ENCODE measurements at places on chromosomes 4 and X. TPM values are rescaled to one million over a fixed set of nuclear protein-coding genes. Genes with fewer than 3 reads are reported as not detected.

Gene MAGEA3
- not detected for polyA plus RNA-seq

Gene ARHGEF9
- 35.4 TPM for polyA plus RNA-seq

Gene MAGEA1
- polyA plus RNA-seq, result not detected

- no peak for DNase-seq
Measured at GRCh38 chr4:159296061-159296460, 193.2 kb downstream of the RAPGEF2 start.

DNA sequence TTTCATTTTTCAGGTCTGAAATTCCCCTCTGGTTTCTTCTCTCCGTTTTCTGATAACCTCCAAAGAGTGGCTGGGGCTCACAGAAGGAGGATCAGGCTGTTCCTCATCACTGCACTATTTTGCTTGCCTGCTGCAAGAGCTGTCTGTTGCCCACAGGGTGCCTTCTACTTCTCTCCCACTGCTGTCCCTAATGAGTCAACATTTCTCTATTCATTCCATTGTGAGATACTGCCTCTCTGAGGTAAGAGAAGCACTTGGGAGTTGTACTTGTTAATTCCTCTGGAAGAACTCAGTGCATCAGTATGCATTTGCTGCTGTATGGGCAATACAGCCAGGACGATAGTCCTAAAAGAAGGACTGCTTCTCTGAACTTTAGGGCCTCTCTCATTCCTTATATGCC lies 34.8 kb downstream of the CT47B1 start:
- no peak for DNase-seq

- no peak for DNase-seq
Measured at GRCh38 chr4:69858690-69859089, 1.3 kb downstream of the SULT1E1 start.

DNA sequence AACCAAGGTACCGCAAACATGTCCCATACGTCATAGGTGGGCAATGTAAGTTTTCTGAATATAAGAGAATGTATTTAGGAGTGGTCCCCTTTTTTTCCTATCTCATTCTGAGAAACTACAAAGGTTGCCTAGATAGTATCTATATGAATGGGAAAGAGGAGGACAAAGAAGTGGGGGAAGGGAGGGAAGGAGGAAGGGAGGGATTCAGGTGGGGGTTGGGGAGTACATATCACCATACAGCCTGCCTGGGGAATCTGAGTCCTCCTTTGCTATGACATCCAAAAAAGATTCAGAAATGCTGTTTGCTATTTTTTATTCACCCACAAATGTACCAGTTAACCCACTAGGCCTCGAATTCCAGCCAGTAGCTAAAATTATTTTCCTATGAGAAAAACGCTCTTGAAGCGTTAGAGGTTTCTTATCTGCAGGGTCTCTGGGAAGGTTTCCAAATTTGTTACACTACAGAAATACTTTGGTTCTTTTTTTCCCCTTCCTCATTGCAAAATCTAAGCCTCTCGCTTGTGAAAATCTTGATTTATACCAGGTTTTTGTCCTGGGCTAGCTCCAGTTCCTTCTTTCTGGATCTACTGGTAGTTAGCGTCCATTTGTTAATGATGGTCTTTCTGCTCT lies 212.9 kb downstream of the NSUN7 start:
- no peak for DNase-seq

- no peak for DNase-seq
Measured at GRCh38 chrX:36575670-36576069, 432.5 kb upstream of the FAM47C start.

DNA sequence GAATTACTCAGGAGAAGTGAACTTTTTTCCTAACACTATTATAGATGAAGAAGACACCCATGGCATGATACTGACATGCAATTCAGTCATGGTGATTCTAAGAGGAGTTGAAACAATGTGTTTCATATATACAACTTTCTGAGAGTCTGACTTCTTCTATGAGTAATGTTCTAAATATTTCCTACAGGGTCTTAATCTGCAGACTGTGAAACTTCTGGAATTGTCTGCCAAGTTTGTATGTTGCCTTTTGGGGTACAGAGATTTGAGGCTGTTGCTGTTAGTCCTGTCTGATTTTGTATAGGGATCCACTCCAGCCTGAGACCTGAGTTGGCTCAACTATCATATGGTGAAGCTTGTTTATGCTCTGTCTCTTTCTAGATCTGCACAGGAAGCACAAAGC lies 160.6 kb upstream of the GATB start:
- DNase-seq, result no peak

DNA sequence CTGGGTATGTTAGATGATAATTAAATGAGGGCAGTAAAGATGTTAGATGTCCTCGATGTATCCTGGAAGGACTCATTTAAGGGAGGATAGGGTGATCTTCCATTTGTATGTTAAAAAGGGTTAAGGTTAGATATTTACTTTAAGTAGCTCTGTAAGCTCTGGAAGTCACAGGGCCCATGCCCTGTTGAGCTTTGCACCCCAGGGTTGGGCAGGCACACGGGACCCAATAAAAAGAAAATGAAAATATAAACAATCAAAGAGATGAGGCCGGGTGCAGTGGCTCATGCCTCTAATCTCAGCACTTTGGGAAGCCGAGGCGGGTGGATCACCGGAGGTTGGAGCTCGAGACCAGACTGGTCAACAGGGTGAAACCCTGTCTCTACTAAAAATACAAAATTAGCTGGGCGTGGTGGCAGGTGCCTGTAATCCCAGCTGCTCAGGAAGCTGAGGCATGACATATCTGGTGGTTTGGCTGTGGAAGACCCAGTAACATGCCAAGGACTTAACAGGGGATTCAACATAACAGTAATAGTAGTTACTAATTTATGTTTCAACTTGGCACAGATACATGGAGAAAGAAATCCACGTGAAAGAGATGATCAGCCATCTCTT lies 16.9 kb upstream of the PHEX start:
- DNase-seq, result no peak
